RWPE1 (cell line): ENCODE measurements at places on chromosomes 6 and 20.
A peak's percentile ranks its signal among the peaks of the same experiment; 100 is the strongest.

DNA sequence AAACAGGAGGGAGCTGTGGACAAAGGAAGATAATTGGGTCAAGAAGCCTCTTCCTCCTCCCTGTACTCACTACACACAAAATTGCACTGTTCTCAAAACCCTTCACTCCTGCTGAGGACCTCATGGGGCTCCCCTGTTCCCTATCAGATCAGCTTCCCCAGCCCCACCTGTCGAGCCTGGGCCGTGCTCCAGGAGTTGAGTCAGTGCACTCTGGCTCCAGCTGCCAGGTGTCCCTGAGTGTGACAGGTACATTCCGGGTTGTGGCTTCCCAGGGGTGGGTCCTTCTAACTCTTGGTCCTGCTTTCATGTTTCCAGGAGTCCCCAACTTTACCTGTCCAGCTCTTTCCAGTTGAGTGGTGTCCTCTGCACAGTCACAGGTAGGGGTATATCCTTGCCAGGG, 8.4 kb downstream of the RAB5IF start:
- no peak for DNase-seq

- DNase-seq, result no peak
Measured at GRCh38 chr20:51417250-51418136, 125.0 kb downstream of the NFATC2 start.

GRCh38 chr6:38025451-38025850, 205.9 kb downstream of the ZFAND3 start:
- no peak for DNase-seq

DNA sequence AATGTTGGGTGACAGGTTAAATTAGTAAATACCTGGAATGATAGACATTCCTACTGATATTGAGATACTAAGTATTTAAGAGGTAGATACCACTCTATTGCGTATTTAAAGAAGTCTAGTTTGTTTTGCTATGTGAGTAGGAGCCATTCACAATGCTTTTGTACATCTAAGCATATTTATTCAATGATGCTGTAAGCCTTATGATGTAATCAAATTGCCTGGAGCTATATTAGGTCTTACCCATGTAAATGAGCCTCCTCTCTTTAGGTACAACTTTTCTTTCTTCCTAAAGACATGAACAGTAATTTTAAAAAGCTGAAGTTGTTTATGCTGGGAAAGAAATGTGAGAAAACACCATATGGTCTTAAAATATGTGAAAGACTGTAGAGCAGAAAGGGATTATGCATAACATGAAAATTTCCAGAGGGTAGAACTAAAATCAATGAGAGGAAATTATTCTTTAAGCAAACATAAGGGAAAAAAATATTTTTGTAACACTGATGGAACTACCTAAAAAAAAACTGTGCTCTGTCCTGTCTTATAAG, 526.7 kb downstream of the EPHA7 start:
- peak; percentile 1 for DNase-seq

GRCh38 chr6:119952696-119953095, 603.1 kb upstream of the MAN1A1 start:
- DNase-seq, result no peak

DNA sequence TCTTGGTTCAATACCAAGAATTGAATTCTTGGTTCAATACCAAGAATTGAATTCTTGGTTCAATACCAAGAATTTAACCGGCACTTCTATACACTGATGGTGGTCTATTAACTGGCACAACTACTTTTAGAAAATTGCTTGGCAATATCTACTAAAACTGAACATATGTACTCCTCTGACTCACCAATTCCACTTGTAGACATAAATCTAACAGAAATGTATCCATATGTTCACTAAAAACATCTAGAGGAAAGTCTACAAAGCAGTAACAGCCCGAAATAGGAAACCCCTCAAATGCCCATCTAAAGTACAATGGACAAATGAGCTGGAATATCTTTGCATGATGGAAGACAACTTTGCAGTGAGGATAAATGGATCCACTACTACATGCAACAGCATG, 71.9 kb downstream of the KIF16B start:
- no peak for DNase-seq

DNA sequence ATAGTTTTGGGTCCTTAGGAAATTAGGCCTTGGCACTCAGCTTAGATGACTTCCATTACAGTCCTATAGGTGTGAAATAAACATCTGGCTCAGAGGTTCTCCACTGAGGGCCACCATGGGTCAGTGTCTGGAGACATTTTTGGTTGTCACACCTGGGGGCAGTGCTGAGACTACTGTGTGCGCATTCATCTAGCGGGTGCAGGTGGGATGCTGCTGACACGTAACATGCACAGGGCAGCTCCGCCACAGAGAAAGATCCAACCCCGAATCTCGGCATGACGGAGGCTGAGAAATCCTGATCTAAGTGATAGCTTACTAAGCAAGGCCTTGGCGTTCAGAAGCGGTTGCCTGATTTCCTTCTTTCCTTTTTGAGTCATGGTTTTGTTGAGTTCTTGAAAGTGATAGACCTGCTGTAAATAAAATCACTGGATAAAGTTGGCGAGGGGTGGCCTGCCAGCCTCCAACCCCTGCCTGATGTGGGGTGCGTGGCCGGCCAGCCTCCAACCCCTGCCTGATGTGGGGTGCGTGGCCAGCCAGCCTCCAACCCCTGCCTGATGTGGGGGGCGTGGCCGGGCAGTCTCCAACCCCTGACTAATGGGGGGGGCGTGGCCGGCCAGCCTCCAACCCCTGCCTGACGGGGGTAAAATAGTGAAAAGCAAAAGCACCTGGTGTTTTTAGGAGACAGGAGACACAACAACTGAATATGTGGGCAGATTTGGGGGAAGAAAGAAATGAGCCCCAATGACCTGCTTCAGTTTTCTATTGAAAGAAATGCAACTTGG, 158.1 kb downstream of the CDH26 start:
- no peak for DNase-seq

DNA sequence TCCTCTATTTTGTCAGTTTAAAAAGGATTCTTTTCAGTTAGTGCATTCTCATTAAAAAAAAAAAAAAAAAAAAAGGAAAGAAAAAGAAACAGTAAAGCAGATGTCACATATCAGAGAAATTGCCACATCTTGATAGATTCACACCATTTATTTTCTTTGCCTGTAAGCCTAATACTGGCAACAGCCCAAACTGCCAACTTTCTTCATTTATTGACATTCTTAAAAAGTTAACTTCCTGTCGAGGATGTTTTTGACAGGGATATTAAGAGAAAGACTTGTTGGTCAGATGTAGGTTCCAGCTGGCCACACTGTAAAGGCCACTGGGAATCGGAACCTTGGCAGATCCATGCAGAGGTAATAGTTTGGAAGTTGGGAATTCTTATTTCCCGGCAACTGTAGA, 332.6 kb downstream of the NRN1 start:
- DNase-seq, result no peak

DNA sequence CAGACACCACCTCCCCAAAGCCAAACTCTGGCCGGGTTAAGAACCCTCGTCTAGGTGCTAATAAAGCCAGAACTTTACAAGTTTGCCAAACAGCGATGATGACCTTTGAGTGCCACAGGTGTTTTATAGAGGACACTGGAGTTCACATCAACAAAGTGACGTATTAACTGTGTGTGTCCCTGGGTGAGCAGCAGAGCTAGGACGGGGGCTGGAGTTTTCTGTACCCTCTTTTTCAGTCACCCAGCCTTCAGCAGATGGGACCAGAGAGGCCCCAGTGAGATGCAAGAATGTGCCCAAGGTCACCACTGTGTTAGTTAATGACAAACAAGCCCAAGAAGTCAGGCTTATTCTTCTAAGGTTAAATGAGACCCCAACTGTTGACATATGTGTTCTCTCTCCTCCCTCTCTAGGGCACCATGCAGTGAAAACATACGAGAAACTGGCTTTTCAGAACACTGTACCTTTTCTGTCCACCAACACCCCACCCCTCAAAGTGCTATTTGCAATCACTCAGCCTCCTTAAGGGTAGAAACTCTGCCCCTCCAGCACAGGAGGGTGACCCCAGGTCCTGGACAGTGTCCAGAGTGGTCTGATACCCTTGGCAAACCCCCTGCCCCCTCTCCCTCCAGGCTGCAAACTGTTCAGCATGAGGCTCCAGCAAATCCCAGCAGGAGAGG, 5.2 kb downstream of the SDC4 start:
- no peak for DNase-seq

- DNase-seq, result no peak
Measured at GRCh38 chr6:39965751-39966150, 31.5 kb upstream of the MOCS1 start.

DNA sequence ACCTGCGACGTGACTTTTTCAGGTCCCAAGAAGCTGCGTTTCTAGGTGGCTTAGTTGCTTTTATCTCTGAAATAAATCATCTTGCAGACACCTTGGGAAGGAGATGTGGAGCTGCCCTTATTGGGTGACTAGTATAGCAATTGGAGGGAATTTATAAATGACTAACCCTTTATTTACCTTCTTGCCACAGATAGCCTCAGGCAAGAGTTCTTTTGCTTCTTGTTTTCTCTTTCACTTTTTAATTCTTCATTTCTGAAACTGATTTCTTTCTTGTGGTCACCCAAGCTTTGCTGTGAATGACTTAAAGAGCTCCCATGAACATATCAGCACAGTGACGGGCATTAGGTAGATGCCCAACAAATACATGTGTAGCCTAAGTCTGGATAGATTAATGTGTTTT, 3.0 kb downstream of the ADGRF4 start:
- peak; percentile 77 for DNase-seq

DNA sequence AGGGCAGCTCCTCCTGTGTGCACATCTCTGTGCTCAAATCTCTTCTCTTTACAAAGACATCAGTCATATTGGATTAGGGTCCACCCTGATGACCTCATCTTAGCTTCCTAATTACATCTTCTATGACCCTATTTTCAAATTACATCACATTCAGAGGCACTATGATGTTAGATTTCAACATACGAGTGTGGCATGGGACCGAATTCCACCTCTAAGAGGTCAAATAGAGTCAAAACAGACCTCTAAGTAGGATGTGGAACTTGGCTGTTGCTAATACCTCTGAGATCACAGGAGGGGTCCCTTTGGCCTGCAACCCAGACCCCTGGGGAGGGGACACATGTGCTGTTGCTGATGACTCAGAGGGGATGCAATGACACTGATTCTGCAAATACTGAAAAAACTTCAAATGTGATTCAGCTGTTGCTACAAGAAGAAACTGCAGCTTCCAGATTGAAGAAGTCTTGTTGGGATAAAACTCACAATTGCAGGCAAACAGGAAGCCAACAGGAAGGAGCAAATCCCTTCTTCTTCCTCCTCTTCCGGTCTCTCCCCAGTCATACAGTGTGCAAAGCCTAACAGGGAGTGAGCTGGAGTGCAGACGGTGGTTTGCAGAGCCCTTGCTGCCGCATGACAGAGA, 216.2 kb downstream of the MYLK4 start:
- DNase-seq, result no peak

- DNase-seq, result no peak
Measured at GRCh38 chr6:50853939-50854338, 35.3 kb downstream of the TFAP2B start.

- DNase-seq, result no peak
Measured at GRCh38 chr6:144364208-144364720, 79.1 kb downstream of the UTRN start.

DNA sequence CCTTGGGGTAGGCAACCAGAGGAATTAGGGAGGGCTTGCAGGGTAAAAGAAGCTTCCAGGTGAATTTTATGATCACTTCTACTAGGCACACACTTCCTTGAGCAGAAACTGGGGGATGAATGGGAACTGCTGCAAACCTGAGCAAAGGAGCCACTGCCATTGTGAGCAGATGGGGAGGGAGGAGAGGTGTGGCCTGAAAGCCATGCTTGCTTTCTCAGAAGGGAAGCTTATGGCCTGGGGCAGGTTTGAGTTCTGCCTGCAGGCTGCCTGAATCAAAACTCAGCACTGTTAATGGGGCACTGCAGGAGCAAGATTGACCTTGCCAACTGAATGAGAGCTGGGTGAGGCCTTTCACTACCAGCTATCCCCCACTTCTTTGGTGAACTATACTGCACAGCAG, 328.1 kb downstream of the NKAIN2 start:
- DNase-seq, result no peak

DNA sequence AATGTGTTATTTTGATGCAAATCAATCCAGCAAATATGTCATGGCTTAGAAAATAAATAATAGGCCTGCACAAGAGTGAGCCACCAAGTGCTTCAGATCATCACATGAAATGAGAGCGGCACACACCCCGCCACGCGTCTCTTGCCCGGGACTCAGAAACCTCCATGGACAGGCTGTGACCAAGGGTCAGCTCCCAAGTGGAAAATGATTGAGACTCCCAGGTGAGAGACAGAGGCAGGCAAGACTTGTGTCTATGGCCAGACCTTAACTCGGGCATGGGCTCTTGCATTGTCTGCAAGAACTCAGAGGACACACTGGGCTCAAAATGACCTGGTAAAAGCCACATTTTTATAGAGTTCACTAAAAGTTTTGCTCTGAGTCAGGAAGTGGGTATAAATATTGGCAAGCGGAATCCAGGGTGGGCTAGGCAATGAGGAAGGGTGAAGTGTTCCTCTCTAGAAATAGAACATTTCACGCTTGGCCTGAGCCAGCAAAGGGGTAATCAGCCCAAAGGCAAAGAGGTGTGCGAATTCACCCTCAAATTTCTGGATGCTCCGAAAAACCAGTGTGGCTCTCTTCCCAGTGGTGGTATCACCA, 30.7 kb upstream of the RIN2 start:
- no peak for DNase-seq

DNA sequence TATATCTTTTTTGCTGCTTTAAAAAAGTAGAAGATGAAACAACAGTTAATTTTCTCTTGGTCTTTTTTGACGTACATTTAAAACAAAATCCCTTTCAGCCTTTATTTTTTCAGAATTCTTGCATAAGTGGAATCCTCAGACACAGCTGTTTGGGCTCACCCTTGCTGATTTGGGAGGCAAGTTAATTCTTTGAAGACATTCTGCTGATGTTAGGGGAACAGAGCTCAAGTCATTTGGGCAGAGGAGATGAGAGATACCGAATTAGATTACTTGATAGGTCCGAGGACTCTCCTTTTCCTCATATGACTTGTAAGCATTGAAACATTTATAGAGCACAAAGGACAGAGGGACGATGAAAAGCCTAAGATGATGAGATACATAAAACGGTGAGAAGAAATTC, 567.9 kb upstream of the CITED2 start:
- DNase-seq, result no peak

- DNase-seq, result no peak
Measured at GRCh38 chr20:31833931-31834521, 11.4 kb downstream of the FOXS1 start.

- no peak for DNase-seq
Measured at GRCh38 chr20:44087857-44088120, 99.2 kb downstream of the JPH2 start.

DNA sequence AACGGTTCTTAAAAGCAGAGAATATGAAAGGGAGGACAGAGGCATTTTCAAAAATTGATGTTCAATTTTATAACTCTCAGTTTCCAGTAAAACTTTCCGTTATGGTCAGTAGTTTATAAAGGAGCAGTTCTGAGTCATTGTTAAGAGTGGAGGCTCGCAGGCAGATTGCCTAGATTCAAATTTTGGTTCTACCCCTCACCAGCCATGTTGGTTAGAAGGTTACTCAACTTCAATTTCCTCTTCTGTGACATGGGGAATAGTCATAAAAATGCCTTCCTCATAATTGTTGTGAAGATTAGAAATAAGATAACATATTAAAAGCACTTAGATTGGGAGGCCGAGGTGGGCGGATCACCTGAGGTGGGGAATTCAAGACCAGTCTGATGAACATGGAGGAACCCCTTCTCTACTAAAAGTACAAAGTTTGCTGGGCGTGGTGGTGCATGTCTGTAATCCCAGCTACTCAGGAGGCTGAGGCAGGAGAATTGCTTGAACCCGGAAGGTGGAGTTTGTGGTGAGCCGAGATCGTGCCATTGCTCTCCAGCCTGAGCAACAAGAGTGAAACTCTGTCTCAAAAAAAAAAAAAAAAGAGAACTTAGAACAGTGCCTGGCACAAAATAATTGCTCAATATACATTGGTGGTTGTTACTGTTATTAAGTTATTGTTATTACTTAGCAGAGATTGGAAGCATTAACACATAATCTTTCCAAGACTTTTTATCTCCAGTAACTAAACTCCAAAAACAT, 348.9 kb downstream of the NRN1 start:
- DNase-seq, result no peak
